ENCODE measurements at places on chromosomes 6 and 20.

DNA sequence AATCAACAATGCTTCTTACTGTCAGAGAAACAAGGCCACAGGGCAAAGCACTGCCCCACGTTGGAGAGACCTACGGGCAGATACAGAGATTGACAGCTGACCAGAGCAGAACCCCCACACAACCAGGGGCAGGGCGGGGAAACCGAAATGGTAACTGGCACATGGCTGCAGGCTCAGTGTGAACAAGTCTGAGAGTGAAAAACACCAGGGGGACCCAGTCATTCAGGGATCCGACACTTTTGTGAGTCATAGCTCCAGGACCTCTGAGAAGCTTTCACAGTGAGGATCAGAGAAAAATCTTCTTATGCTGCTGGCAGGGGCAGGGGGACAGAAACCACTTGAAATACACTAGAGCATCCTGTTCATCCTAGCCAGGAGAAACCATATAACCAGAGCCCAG, 254.2 kb downstream of the C6orf118 start:
- no peak for DNase-seq

DNA sequence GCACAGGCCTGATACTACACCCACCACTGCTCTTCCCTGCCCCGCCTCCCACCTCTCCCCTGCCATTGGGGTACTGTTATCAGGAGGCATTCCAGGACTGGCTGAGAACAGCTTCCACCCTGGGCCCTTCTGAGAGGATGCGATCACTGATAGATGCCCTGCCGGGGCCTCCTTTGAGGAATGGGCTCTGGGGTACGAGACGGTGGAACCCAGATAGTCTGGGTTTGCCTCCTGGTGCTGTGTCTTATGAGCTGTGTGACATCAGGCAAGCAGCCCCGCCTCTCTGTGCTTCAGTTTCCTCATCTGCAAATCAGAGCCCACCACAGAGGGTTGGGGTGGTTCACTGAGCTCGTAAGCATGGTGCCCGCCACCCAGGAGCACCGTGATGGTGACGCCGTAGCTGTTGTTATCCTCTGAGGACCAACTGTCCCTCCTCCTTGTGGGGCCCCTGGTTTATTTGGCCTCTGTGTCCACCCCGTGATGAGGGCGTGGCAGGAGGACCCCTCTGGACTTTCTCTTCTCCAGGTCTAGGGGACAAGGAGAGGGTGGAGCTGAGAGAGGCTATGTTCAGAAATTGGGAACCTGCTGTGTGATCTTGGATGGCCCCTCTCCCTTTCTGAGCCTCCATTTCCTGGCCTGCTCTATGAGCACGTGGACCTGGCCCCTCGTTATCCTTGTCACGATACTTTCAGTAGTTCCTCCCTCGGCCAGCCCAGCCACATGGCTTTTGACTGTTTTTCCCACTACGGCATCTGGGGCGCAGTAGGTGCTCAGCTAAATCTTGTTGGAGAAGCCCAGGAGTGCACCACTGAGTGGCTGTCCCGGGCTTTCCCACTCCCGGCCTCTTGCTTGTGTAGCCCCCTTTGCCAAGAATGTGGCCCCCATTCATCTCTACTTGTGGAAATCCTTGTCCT, 18.3 kb downstream of the SRC start:
- no peak for DNase-seq

- DNase-seq = no peak
Measured at GRCh38 chr6:124557873-124558272, 404.4 kb upstream of the RNF217 start.

- no peak for DNase-seq
Measured at GRCh38 chr6:132927713-132928112, 113.3 kb downstream of the RPS12 start.

GRCh38 chr6:37303891-37304503, 46.1 kb upstream of the TMEM217 start:
- no peak for DNase-seq

DNA sequence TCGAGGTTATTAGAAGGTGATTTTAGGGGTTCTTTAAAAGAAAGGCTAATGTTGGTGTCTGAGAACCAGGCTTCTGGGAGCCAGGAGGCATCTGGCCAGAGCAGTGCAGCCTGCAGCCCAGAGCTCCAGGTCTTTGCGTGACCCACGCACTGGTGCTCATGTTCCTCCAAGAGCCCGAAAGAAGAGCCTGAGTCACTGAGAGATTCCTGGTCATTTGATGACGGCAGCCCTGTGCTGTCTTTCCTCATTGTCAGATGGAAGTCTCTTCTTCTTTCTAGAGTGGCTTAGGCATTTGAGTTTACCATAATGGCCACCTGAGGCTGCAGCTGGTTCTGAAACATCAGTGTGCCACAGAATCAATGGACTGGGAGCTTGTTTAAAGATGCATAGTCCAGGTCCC, 46.4 kb downstream of the CD109 start:
- no peak for DNase-seq

- no peak for DNase-seq
Measured at GRCh38 chr20:44460795-44461141, 14.9 kb upstream of the TTPAL start.

- DNase-seq = no peak
Measured at GRCh38 chr6:122198922-122199321, 200.5 kb upstream of the HSF2 start.

GRCh38 chr6:64335195-64335594, 699.6 kb downstream of the PHF3 start:
- no peak for DNase-seq

DNA sequence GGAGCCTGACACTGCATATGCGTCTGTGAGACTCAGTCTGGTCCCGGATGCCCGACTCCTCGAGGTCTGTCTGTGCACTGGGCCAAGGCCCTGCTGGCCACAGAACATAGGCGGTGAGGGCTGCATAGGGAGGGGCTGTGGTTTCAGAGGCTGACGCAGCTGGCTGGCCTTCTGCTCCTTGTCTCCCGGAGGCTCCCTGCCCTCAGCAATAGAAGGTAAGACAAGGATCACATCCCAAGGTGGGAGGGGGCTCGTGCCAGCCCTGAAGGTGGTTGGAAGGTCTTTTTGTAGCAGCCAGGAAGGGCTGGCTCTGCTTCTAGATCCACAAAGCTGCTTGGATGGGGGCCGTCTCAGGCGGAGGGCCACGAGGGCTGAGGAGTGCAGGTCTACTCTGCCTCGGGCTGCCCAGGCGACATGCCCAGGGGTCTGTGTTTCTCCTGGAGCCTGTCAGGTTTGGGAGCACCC, 239.8 kb upstream of the SULF2 start:
- DNase-seq = no peak

DNA sequence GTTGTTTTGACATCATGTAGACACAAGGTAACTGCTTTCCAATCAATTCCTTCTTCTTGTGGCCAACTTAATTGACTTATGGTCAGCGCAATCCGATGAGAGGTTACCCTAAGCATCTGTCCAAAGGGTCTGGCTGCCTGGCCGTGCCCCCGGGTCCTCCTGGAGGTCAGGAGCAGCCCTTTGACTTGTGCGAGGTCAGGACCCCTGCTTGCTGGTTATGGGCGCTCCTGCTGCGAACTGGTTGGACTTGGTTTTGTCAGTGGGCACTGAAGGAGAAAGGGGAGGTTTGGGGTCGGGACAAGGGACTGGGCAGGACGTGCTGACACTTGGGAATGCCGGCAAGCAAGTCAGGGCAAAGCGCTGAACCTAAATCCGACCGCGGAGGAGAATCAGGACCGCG, 215.6 kb downstream of the QKI start:
- no peak for DNase-seq

- no peak for DNase-seq
Measured at GRCh38 chr20:5080384-5080877, 39.3 kb downstream of the PCNA start.

- no peak for DNase-seq
Measured at GRCh38 chr6:78526432-78526831, 340.9 kb upstream of the IRAK1BP1 start.

- DNase-seq = no peak
Measured at GRCh38 chr20:31824554-31825313, 5.6 kb downstream of the MYLK2 start.

GRCh38 chr6:134063966-134064445, 11.6 kb upstream of the SLC2A12 start:
- DNase-seq = no peak

GRCh38 chr20:44034451-44034850, 119.8 kb downstream of the TOX2 start:
- DNase-seq = no peak
